ENCODE measurements at places on chromosomes 3 and 15.

- DNase-seq, result no peak
These were observed 302.0 kb downstream of the DIPK2A start for GRCh38 chr3:144273601-144274000.

DNA sequence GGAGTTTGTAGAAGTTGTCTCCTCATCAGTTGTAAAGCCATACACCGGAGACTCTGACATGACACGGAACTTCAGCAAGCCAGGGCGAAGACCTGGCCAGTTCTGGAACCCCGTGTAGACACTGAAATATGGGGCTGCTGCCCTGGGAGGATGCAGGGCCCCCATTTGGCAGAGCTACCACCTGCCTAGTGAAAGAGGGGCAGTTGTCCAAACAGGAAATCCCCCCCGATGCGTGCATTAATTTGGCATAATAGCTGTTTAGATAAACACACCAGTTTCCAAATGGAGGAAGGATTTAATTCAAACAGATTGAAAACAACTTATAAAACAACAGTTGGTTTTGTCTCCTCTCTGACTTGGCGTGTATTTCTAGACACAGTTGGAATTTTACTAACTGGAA lies 357.2 kb downstream of the GABRG3 start:
- DNase-seq, result no peak

- DNase-seq, result no peak
These were observed 19.3 kb downstream of the LMCD1 start for GRCh38 chr3:8520816-8521403.

DNA sequence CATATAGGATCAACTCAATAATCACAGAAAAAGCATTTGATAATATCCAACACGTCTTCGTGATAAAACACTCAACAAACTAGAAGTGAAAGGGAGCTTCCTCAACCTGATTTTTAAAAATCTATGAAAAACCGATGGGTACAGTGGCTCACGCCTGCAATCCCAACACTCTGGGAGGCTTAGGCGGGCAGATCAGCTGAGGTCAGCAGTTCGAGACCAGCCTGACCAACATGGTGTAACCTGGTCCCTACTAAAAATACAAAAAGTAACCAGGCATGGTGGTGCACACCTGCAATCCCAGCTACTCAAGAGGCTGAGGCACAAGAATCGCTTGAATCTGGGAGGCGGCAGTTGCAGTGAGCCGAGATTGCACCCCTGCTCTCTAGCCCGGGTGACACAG lies 2.2 kb upstream of the MFGE8 start:
- DNase-seq, result no peak

GRCh38 chr3:121855555-121855954 lies 20.5 kb downstream of the EAF2 start:
- no peak for DNase-seq

- no peak for DNase-seq
These were observed 119.9 kb upstream of the FHIT start for GRCh38 chr3:61371123-61371522.

DNA sequence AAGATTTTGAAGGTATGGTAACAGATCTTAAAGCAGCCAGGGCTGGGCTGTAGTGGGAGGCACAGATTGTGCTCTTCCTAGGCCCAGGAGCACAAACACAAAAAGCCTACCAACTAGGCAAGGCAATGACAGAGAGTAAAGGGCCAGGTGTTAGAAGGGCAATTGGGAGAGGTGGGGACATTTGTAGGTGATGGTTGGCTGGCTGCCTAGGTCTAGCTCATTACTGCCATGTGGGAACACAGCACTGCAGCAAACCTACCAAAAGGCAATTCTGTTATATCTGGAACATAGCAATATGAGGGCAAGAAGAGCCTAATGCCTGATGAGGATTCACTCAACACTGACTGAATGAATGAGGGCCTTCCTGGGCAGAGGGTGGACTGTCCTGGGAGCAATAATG lies 30.4 kb downstream of the ARHGEF3 start:
- DNase-seq, result no peak

DNA sequence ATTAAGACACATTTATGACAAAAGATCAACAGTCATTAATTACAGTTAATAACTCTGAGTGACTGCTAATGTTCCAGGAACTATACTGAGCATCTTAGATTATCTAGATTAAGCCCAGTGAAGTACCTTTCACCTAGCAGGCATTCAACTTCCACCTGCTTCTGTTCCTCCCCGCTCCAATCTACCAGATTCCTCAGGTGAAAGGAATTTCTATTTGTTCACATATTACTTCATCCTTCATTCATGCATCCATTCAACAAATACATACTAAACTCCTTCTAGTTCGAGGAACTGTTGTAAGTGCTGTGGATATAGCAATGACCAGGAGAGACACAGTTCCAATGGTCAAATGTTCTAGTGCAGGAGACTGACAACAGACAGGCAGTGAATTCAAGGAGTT lies 139.3 kb downstream of the FILIP1L start:
- no peak for DNase-seq

GRCh38 chr15:63221346-63221745 lies 31.9 kb downstream of the RAB8B start:
- no peak for DNase-seq

DNA sequence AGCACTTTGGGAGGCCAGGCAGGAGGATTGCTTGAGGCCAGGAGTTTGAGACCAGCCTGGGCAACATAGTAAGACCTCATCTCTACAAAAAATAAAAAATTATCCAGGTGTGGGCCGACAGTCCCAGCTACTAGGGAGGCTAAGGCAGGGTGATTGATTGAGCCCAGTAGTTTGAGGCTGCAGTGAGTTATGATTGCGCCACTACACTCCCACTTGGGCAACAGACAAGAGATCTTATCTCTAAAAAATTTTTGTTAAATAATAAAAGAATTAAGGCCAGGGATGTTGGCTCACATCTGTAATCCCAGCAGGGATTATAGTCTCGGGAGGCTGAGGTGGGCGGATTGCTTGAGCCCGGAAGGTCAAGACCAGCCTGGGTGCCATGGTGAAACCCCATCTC lies 25.8 kb upstream of the NFKBIZ start:
- no peak for DNase-seq

- DNase-seq, result no peak
These were observed 30.1 kb upstream of the FILIP1L start for GRCh38 chr3:100144255-100144866.

DNA sequence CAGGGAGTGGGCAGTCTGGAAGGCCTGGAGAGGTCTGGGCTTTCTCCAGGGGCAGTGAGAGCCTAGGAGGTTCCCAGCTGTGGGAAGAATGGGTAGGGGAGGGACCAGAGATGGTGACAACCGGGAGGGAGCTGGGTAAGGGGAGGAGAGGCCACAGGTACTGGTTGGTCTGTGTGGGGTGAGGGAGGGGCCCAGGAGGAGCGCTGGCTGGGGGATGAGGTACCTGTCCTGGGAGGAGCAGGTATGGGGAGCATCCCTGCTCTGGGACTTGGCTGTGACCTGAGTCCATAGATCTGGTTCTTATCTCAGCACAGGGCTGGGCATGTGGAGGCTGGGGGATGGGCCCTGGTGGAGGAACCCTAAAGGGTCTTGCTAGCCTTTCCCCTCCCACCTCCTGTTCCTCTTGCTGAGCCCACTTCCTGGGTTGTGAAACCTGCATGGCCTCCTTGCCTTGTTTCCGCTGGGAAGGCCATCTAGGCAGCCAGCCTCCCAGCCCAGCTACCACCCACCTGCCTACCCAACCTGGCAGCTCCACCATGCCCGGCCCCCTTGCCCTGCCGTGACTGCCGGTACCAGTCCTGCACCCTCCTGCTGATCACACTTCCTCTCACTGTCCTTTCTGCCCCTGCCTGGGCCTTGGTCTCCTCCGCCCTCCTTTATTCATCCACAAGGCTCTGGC lies 11.0 kb downstream of the PRKCD start:
- no peak for DNase-seq

DNA sequence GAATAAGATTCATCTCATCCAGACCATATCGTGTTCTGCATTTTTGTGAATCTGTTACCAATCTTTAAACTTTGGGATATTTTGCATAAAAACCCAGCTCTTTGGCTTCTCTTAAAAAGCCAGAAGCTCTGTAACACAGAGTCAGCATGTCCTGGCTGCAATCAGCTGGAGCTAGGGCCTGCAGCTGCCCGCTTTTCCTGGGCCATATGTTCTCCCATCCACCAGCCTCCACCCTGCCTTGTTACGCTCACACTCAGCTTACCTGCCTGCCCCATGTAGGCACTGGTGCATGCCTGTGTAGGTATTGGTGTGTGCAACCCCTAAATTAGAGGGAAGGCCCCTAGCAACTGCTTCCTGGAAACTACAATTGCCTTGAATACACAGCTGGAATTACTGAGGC lies 48.2 kb downstream of the CRYGS start:
- DNase-seq, result no peak

DNA sequence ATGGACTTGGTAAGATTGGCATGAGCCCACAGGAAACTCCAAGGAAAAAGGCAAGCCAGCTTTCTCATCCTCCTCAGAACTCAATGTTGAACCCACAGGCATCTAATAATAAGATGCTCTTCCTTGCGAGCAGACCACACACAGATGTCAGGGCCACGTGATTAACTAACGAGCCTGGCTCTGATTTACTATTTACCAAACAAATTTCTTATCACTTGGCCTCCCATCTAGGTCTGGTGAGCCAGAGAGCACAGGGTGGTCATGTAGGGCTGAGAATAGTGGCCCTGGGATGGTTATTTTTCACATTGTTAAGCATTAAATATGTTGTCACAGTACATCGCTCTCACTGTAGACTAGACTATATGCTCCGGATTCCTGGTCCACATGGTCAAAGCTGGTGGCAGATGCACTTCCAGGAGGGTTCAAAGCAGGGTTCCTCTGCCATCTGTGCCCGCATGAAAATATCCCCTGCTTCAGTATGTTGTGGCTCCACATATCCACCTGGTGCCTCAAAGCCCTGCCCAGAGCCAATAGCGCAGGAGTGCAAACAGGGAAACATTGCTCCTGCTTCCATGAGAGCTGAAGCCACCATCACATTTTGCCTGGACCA lies 472.5 kb upstream of the WNT5A start:
- DNase-seq, result no peak

DNA sequence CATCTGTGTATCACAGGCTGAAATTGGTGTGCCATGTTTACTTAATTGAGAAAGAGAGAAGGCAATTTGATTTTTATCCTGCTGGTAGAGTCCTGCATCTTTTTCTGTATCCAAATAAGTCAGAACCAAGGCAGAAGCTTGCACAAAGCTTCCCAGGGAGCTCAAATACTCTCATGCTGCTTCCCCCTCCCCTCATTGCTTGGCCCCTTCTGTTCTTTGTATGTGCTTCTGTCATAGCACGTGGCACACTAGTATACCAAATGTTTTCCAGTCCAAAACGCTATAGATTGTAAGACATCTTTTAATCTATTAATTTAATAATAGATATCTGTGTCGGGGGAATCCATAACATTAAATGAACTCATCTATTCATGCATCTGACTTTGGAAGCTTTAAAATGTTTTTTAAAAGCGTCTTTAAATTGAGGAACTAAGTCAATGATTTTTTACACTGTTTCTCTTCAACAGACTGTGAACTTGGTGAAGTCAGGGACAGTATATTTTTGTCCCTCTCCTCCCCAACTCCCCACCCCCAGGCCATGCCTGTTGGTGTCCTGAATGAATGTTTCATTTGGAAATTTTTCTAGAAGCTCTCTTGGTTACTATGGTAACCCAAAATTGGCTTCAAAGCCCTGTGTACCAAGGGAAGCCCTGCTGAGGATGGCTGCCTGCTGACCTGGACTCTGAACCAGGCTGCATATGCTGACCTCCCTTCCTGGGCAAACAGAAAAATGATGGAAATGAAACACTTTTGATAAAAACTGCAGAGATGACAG lies 26.2 kb upstream of the SLC35G2 start:
- DNase-seq, result no peak

GRCh38 chr3:78822726-78823125 lies 945.1 kb downstream of the ROBO1 start:
- no peak for DNase-seq

- no peak for DNase-seq
These were observed 83.6 kb downstream of the TIGIT start for GRCh38 chr3:114377426-114377825.

DNA sequence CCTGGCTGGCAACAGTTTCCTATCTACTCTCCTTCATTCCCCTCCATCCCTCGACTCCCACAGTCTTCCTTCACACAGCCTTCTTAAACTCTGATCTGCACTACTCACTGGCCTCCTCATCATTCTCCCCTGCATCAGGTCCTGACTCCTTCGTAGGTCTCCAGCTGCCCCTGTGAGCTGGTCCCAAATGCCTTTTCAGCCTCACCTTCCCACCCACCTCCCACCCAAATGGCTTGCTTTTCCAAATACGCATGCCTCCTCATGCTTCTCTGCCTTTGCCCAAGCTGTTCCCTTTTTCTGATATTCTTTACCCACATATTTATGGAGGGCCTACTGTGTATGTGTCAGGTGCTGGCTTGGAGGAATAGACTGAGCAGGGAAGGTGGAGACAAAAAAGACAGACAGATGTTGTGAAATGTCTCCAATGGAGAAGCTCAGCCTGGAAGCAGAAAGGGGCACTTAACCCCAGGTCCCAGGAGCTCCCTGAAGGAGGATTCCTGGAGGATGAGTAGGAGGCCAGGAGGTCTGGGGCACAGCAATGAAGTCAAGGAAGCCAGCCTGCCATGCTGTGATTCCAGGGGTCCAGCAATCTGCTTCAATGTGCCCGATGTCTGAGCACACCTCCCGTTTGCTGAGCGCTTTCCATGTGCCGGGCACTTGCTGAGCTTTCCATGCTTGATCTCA lies 252.2 kb downstream of the SHQ1 start:
- DNase-seq, result no peak

DNA sequence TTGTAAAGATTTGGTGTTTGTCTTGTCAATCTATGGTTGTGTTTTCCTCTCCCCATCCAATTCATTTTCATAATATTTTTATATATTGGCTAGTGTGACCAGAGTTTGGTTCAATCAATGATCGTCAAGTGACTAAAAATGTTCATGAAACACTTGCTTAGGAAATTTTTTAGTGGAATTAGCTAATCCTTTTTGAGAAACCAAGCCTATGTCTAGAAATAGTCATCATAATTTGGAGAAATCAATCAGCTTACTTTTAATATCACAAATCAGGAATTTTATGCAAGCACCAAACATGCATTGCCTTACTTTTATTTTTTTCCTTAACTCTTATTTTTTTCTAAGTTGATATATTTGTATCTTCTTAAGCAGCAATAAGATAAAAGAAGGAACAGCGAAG lies 403.1 kb upstream of the TBL1XR1 start:
- DNase-seq, result no peak

DNA sequence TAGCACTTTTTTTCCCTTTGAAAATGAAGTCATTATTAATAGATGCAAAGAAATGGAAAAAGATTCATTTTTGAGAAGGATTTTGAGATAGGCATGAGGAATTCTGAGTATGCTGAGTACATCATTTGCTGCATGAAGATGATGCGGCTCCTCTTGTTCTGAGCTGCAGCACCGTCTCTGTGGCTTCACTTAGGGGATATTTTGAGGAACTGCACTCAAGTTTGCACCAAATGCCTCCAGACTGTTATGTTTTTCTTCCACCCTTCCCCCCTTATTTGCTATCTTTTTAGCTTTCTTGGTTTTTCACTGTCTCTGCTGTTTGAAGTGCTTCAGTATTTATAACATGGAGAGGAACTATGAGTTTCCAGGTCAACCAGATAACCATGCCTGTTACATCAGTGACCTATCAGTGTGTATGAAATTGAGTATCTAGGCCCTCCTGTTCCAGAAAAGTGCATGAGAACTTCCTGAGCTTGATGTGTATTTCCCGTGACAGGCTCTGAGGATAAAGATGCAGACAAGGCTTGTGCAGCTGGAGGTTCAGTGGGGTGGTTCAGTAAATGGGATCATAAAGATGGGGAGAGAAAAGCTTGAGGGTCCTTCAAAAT lies 128.7 kb downstream of the PDCD6IP start:
- no peak for DNase-seq

GRCh38 chr3:16151109-16151508 lies 23.4 kb upstream of the GALNT15 start:
- peak; percentile 84 for DNase-seq

Data from left ventricle myocardium superior (tissue), 1 donor.